Fibroblast of lung (primary cell): ENCODE measurements at places on chromosomes 6 and 20.
A peak's percentile ranks its signal among the peaks of the same experiment; 100 is the strongest.

- DNase-seq, result no peak
Measured at GRCh38 chr6:98672681-98673475, 161.5 kb upstream of the POU3F2 start.

DNA sequence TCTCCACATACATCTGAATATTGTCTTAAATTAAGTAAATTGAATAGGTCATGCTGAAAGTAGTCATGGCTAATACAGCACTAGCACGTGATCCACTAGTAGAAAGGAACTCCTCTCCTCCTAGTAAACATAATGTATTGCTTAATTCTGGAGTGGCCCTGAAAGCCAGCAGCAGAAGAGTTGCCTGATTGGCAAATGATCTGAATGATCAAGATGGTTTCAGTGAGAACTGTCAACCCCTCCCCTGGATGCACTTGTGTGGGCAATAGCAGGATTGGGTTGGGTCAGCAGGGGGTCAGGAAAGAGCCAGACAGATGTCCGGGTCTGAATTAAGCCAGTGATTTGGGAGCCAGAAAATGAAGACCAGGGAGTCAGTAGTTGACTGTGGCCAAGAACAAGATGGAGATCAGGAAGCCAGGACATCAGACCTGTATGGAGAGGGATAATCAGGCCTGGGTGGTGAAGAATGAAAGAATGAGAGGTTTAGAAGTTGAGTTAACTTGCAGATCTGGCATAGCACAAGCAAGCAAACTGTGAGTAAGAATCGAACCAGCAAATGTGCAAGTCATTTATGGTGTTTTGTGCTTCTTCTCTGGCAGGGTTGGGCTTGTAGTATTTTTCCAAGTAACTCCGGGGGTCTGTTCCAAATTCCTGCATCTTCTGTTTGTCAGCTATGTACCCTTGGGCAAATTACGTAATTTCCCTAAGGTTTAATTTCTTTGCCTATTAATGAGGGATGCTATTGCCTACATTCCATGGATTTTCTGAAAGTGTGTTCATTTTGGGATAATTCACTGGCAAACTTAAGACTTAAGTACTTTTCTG, 304.9 kb downstream of the CD109 start:
- DNase-seq, result no peak

- DNase-seq, result no peak
Measured at GRCh38 chr6:162364488-162364887, 363.1 kb downstream of the PRKN start.

- no peak for DNase-seq
Measured at GRCh38 chr6:16372029-16372776, 133.8 kb downstream of the GMPR start.

- peak; percentile 87 for DNase-seq
Measured at GRCh38 chr6:75882734-75883133, 133.7 kb downstream of the MYO6 start.

DNA sequence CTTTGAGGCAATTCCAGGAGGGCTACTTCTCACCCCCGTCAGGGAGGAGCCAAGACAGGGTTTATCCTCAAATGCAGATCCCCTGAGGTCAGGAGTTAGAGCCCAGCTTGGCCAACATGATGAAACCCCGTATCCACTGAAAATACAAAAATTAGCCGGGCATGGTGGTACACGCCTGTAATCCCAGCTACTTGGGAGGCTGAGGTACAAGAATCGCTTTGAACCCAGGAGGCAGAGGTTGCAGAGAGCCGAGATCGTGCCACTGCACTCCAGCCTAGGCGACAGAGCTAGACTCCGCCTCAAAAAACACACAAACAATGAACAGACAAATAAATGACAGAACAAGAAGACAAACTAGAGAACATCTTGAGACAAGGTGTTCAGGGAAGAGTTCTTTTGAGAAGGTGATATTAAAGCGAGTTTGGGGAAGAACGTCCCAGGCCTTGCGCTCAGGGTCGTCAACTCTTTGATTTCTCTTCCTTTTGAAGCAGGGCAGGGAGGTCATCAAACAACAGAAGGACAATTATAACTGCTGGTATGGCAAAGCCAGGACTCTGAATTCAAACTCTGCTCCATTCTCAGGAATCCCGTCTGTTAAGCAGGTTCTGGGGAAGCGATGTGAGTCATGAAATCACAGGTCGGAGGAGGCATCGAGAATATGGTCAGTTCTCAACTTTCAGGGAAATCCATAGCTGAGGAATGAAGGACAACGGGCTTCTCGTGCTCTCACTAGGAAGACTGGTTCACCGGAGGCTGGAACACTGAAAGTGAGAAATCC, 1.4 kb upstream of the RALY start:
- DNase-seq, result no peak

GRCh38 chr20:38091441-38092216, 58.1 kb downstream of the RPRD1B start:
- DNase-seq, result peak; percentile 22

DNA sequence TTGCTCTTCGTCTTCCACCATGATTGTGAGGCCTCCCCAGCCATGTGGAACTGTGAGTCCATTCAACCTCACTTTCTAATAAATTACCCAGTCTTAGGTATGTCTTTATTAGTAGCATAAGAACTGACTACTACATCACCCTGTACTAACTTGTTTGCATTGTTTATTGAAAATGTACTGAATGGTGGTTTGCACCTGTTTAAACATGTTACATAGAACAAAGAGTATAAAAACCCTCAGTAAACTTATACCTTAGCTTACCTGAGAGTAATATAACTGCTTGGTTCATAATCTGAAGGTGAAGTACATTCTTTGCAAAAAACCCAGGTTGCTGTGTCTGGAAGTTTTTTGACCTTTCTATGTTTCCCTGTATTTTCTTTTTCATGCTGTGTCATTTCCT, 777.8 kb downstream of the TBC1D32 start:
- no peak for DNase-seq

DNA sequence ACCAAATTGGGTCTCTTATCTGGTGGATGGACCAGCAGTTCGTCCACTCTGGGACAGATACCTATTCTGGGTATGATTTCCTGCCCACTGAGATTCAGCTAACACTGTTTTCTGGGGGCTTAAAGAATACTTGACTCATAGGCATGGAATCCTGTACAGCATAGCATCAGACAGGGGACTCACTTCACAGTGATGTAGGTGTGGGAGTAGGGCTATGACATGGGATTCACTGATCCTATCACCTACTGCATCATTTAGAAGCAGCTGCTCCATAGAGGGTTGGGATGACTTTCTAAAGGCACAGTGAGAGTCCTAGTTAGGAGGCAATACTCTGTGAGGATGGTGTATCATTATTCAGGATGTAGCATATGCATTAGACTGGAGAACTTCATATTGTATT, 74.5 kb upstream of the AHI1 start:
- no peak for DNase-seq

DNA sequence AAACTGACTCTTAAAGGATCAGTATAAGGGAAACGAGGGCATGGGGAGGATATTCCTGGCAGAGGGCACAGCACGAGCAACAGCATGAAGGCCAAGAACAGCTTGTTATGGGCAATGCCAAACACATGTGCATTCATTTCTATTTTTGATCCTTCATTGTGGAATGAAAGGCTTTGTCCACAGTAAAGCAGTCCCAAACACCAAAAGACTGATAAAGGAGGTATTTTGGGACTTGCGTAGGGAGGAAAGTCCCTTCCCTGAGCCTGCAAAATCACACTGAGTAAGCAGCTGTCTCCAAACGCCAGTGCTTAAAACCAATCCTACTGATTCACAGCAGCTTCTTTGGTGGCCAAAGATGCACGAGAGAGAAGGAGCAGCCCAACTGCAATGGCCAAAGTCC, 138.2 kb downstream of the UNC5CL start:
- DNase-seq, result peak; percentile 12

GRCh38 chr6:22664968-22665367, 95.6 kb downstream of the HDGFL1 start:
- no peak for DNase-seq

- DNase-seq, result no peak
Measured at GRCh38 chr6:54289426-54289825, 18.8 kb upstream of the TINAG start.

GRCh38 chr20:20078041-20078440, 25.7 kb downstream of the CFAP61 start:
- no peak for DNase-seq

DNA sequence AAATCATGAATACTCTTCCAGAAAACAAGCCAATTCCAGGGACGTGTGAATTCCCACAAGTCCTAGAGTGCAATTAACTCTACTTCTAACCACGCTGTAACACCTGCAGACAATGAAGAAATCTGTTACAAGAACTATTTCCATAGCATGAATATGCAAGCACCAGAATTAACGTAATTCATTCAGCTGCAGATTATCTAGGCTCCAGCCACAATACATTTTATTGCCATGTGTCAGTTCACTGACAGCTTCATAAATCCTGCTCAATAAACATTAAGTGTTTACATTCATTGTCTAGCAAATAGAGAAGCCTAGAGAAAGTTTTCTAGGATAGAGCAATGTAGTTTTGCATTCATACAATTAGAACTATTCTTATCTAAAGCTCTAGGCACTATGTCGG, 1348.5 kb downstream of the GRIK2 start:
- DNase-seq, result no peak

DNA sequence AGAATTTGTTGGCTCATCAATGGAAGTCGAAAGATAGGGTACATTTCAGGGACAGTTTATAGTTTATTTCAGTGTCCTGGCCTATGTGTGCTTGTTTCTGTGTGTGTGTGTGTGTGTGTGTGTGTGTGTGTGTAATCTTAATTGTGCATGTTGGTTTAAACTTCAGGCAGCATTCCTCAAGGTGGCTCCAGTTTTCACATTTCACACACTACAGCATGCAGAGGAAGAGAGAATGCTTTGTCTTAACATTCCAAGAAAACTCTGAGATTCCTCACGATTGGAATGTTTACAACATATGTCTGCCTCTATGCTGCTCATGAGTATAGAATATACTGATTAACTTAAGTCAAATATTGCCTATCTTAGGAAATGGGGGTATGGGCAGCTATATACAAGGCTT, 332.6 kb upstream of the EPHA7 start:
- peak; percentile 8 for DNase-seq

GRCh38 chr6:108651340-108652227, 90.9 kb downstream of the FOXO3 start:
- DNase-seq, result peak; percentile 92

DNA sequence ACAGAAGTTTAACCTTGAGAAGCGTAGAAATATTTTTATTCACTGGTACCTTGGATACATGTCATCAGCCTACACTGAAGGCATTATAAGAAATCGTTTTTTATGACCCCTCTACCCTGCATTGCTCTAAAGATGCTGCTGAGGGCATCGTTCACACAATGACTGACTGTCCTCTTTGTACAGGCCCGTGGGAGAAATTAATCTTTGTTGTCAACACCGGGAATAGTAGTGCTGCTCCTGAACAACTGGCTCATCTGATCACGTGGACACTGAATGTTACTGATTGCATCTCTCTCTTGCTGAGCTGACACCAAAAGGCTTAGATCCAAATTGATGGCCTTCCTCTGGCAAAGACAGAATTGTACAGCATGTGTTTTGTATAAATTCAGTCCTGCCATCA, 157.1 kb upstream of the SMLR1 start:
- DNase-seq, result no peak

GRCh38 chr6:75291744-75292143, 7.2 kb upstream of the TMEM30A start:
- DNase-seq, result no peak

DNA sequence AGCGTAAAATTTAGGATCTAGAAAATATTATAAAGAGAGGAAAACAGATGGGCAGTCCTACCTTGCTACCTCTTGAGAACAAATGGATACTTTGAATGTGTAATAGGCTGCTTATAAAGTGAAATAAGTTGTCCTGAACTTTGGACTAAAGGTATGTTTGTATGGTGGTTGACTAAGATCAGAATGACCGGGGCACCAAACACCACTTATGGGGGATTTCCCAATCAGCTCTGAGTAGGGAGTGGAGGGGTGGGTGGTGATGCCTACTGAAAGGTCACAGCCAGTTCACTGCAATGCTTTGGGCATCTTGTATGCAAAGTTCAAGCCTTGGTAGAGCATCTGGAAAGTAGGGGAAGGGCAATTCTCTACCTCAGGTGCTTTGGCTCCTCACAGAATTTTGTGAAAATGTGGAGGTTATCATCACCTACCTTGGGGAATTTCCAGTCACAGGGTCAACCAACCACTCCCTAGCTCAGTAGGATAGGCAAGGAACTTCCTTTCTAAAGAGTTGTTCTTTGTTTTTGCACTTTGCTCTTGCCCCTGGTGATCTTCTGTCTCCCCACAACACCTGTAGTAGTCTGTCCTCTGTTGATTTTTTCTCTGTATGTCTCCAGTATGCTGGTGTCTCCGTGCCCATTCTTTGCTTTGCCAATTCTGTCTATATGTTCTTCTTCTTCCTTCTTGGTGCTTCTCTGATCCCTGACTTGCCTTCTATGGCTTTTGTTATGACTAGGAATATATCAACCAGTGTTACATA, at the start of gene TRIM31:
TSS of gene TRIM31 (minus strand) at position 88 of the 757 bp plus-strand sequence. CDS start 285 bp downstream, outside the sequence.
- DNase-seq, result no peak

GRCh38 chr6:16490616-16491015, 252.2 kb downstream of the GMPR start:
- DNase-seq, result no peak

DNA sequence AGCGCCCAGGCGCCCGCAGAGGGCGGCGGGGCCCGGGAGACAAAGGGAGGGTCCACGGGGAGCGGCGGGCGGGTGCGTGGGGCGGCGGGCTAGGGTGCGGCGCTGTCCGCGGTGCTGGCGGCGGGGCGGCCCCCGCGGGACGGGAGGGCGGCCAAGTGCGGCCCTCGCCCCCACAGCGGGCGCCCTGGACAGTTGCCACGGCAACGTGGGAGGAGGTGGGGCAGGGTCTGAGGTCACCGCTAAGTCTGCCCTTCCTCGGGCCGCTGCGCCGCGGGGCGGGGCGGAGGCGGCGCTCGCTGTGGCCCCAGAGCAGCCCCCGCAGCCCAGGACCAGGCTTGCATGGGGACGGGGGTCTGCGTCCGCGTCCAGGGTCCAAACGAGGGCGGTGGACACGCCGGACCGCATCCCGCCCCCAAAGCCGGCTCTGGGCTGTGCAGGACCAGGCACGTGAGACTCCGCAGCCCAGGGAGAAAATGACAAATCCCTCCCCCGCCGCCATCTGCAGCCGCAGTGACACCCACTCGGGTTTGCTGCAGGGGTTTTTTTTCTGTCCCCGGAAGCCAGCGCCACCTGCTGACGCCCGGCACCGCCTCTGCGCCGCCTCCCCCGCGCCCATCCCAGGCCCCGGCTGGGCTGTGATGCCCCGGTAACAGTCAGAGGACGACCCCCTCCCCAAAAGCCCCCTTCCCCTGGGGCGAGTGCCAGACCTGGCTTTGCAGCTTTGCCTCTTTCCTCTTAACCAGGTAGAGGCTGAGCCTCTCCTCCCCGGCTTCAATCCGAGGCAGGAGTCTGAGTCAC, 36.8 kb downstream of the YTHDF1 start:
- DNase-seq, result no peak

- peak; percentile 9 for DNase-seq
Measured at GRCh38 chr6:75932067-75932466, 140.4 kb downstream of the IMPG1 start.

DNA sequence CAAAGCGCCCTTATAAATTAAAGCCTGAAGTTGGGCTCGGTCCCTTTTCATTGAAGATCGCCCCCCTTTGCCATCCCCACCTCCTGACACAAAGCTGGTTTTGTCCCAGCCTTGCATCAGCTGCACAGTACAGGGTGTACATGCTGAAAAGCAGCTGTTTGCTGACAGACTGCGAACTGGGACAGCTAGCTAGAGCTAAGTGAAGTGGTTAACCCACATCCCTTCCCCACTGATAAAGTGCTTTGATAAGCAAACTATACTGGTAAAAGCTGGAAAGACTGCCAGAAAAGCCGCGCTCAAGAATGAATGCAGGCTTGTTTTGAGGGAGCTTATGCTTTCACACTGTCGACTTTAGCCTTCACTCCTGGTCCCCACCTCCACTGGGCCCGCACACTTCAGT, 207.3 kb downstream of the GMDS start:
- DNase-seq, result peak; percentile 78
